ENCODE measurements at places on chromosomes 6 and 20.

DNA sequence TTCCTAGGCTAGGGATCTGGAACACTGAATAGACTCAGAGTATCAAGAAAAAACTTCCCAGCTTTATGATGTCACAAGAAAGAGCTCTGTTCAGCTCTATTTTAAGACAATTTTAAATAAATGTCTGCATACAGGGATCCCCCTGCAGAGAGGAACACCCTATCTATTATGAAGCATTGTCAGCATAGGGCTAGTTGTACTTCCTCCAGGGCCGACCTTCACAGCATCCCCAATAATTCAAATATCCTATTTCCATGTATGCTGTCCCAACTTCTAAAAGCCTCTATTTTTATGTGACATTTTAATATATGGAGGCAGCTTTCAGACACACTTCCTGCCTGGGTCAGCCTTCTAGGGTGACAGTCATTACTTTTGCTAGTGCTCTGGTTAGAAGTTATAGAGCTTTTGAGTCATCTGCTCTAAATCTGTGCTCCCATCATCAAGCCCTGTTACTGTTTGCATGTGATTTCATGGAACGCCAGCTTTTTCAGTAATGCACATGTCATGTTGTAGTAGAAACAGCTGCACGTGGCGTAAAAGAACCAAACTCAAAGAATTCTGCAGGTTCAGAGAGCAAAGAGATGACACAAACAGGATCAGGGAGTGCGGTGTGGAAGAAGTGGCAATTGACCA lies 189.2 kb downstream of the ADGB start:
- DNase-seq: no peak

DNA sequence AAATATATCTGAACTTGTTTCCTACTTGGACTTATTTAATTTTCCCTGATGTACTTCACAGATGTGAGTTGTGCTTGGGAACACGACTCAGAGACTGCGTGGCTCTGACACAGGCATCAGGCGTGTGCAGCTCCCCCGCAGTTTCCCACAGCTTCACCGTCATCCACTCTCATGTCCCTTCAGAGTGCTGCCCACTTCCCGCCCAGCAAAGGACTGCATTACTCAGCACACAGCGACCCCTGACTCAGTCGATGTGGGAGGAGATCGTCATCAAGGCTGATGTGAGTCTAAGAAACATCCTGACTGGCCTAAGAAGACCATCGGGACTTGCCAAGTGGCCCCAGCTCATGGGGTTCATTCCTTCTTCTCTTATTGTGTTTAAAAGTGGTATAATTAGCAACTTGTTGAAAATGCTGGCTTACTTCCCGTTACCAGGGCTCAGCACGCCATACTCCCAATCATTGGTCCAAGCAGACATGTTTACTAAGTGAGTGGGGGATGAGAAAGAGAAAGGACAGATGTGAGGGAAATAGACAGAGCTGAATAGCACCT lies 539.4 kb upstream of the JARID2 start:
- no peak for DNase-seq

DNA sequence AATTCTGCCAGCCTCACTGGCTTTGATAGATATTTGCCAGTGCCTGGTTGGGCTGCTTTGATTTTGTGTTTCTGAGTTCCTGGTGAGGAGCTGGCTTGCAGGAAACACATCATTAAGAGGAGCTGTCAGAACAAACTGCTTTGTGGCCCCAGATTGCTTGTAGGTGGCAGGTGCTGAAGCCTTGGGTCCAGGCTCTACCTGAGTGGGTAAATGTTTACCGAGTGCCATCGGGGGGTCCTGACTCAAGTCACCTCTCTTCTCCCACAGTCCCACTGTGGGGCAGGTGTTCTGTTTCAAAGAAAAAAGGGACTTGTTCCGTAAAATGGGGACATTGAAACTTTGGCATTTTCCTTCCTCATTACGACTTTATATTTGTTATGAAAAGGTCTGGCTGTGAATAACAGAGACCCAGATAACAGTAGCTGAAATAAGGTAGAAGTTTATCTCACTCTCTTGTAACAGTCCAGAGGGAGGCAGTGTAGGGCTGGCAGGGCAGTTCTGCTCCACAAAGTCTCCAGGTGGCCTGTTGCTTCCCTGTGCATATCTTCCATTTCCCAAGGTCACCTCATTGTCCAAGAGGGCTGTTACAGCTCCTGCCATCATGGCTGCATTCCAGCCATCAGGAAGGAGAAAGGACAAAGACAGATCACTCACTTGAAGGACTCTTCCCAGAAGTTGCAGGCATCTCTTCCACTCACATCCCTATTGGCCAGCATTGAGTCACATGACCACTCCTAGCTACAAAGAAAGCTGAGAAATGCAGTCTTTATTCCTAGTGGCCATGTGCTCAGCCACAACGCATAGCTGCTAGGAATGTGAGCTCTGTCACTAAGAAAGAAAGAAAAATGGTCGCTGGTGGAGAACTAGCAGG lies 149.9 kb upstream of the KCNG1 start:
- DNase-seq: no peak

DNA sequence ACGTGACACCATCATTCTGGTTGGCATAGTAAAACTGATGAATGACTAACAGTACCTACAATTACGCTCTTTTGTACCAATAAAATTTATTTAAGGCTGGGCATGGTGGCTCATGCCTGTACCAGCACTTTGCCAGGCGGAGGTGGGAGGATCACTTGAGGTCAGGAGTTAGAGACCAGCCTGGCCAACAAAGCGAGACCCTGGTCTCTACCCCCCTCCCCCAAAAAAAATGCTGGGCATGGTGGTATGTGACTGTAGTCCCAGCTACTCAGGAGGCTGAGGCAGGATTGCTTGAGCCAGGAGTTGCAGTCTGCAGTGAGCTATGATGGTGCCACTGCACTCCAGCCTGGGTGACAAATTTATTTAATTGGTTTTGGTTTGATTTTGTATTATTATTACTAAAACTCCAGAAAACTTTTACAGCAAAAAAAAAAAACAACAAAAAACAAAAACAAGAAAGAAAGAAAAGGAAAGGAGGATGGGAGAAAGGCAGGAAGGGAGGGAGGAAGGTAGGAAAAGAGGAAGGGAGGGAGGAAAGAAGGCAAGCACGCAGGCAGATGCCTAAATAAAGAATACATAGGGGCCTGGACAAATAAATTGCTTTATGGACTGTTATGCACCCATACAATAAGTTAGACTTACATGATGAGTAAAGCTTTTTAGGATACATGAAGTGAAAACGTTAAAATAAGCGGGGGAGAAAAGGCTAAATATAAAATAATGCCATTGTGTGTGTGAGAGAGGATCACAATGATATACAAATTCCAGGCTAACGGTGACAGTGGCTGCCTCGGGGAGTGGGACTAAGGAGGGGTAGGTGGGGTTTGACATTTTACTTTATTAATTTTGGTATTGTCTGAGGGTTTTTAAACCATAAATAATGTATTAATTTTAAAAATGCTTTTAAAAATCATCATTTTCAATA lies 682 bp upstream of the ZSCAN9 start:
- DNase-seq: no peak

GRCh38 chr20:46213946-46214823 lies 94.1 kb downstream of the CDH22 start:
- no peak for DNase-seq

DNA sequence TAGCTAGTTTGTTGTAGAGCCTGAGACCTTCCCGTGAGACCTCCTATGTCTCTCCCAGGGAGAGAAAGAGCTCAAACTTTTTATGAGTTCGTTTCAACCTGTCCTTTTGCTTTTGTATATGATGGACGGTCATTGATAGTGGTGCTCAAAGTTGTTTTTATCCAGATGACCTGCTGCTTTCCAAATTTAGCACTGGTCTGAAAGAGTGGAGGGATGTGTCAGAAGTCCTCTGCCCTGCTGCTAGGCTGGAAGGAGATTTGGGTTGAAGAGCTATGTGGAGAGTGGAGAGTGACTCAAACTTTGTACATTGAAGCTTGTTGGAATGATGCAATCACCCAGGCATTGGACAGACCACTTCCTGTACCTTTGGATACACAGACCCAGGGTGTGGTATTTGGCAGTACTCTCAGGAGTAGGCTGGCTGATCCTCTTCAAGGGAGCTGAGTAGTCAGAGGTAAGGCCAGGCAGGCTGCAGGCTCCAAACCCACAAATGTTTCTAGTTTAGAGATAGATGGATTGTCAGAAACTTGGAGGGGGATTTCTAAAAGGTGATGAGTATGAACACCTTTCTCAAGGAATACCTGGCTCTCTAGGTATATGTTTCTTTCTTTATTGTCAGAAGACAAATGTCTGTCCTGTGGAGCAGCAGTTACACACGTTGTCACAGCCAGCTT lies 49.4 kb upstream of the RREB1 start:
- DNase-seq: no peak

DNA sequence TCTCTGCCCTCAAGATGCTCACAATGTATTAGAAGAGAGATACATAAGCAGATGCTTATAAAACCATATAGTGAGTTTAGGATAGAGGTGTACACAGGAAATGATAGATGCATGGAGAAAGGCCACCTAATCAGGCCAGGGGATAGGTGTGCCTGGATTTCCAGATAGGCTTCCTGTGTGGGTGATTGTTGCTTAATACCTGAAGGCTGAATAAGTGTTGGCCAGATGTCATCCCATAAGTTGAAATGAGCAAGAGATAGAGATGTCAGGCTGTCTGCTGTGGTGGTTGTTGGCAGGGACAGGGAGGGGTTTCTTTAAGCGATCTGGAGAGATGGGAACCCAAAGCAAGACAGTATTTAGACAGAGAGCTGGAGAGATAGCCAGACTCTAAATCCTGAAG lies 109.8 kb upstream of the SGK1 start:
- DNase-seq: no peak

DNA sequence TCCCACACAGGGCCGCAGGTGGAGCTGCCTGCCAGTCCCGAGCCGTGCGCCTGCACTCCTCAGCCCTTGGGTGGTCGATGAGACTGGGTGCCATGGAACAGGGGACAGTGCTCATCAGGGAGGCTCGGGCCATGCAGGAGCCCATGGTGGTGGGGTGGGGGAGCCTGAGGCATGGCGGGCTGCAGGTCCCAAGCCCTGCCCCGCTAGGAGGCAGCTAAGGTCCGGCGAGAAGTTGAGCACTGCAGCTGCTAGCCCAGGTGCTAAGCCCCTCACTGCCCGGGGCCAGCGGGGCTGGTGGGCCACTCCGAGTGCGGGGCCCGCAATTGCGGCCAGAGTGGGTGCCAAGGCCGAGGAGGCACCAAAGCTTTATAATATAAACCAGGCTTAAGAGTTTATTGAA lies 479.7 kb downstream of the MMUT start:
- no peak for DNase-seq

- DNase-seq: no peak
Observed at GRCh38 chr20:45051204-45052060, 49.5 kb downstream of the KCNS1 start.

GRCh38 chr20:18721551-18722115 lies 92.0 kb upstream of the SCP2D1 start:
- DNase-seq: no peak

GRCh38 chr6:1641343-1641885 lies 31.7 kb downstream of the FOXC1 start:
- no peak for DNase-seq

DNA sequence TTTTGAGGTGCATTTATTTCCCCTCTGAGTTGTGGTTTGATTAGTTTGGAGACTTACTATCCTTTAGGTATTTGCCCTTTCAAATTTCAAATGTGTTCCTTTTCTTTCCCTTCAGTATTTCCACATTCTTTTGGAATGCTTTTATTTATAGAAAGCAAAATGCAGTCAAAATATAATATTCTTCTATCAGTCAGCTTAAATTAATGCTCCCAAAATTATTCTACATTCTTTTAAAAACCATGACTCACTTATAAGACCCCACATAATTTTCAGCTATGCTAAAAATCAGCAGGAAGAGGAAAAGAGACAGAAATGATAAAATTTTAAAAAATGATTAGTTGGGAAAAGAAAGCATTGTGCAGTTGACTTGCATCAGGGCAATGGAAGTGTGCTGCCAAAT lies 180.0 kb upstream of the SMLR1 start:
- no peak for DNase-seq

- no peak for DNase-seq
Observed at GRCh38 chr20:32513031-32513866, 71.9 kb downstream of the NOL4L start.

DNA sequence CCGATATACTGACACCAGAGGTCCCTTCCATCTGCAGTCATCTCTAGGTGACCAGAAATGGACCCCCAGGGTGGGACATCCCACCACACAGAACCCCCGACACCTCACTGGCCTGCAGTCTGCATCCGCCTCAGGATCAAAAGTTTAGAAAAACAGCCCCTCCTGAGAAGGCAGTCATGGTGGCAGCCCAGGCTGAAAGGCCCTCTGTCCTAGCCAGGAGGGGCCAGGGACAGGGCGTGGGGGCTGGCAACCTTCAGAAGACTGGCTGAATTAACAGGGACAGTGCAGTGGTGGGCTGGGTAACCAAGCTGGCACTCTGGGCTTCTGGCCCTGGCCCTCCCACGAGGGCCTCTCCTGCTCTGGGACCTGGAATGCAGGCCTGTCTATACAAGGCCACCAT lies 34.3 kb upstream of the MDFI start:
- no peak for DNase-seq

- DNase-seq: no peak
Observed at GRCh38 chr6:23176471-23176870, 607.1 kb downstream of the HDGFL1 start.

DNA sequence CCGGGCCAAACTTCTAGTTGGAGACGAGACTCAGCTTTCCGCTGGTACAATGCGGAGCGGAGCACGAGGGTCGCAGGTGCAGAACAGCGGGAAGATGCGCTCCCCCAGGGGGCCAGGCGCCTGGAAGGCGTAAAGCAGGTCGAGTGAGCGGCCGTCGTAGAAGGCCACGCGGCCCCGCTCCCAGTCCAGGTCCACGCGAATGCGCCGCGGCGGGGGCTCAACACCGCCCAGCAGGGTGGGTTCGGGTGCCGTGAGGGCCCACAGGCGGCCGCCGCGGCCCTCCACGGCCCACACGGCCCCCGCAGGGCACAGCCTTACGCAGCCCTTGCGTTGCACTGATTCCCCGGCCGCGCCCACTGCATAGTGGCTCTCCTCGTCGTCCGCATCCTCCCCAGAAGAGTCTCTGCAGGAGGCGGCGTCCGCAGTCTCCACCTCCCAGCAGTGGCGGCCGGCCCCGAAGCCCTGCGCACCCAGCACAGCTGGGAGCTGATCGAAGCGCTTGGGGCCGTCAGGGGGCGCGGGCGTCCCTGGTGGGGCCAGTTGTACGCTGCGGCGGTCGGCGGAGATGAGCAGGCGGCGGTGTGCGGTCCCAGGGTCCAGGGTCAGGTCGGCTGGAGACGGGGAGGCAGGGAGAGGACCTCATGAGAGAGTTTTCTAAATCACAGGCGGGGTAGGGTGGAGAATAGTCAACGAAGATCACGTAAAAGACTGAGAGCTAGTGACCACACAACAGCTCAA lies 4.3 kb downstream of the PPP1R11 start:
- DNase-seq: no peak

DNA sequence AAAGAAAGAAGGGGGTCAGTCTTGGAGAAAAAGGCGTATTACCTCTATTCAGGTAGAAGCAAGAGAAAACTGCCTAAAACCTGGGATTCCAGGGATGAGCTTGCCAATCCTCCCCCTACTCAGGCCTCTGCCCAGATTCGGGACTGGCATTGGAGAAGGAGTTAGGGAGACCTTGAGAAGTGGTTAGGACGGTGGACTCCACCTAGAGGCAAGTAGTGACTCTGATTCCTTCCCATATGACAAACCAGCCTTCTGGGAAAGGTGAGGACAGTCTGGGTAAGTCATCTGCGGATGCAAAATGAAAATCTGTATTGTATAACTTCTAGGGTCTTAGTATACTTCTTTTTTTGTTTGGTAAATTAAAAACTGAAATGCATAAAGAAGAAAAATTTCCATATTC lies 43.8 kb downstream of the SLX4IP start:
- DNase-seq: no peak

Measured in CD8-positive, alpha-beta T cell (primary cell).